Daoy (cell line): ENCODE measurements at places on chromosomes 3 and 15. TPM values are rescaled to one million over a fixed set of nuclear protein-coding genes. Genes with fewer than 3 reads are reported as not detected.

The FHIT gene
- total RNA-seq, result not detected in 2 replicates

The ISL2 gene
- 3.2 and 5.0 TPM in 2 replicates for total RNA-seq

The TSPAN3 gene
- total RNA-seq, result 144 and 181 TPM in 2 replicates

The LRTM1 gene
- not detected in 2 replicates for total RNA-seq

The RTP4 gene
- total RNA-seq, result 2.0 and 5.2 TPM in 2 replicates

The GOLGA6B gene
- not detected in 2 replicates for total RNA-seq

The RLBP1 gene
- not detected in 2 replicates for total RNA-seq

The IQCH gene
- 3.2 and 10.7 TPM in 2 replicates for total RNA-seq

The LRRN1 gene
- total RNA-seq, result not detected in 2 replicates

The EPHB1 gene
- 2.5 and 4.2 TPM in 2 replicates for total RNA-seq
